ENCODE measurements at places on chromosomes 1 and 21.

GRCh38 chr1:65896721-65897120 lies 104.0 kb downstream of the PDE4B start:
- no peaks in the 10 kb centered on the region for H3K4me1 ChIP-seq
- H3K27me3 ChIP-seq, result no peaks in the 10 kb centered on the region
- H3K36me3 ChIP-seq, result no peaks in the 10 kb centered on the region
- no peak for DNase-seq
- no peak overlapping the region for H3K4me3 ChIP-seq

DNA sequence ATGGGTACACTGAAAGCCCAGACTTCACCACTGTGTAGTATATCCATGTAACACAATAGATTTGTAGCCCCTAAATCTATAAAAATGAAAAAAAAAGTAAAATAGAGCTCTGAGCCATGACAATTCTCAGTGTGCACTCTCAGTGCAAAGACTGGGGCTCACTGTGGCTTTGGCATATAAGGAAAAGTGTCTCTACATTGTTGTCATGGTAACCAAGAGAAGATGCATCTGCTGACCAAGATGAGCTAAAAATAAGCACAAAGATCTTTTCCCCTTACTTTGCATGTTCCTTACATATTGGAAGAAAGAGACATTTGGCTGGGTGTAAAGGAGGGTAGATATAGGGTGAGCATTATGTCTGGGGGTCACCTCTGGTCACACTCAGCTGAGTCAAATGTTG lies 12.0 kb downstream of the PGLYRP4 start:
- H3K36me3 ChIP-seq, result no peaks in the 10 kb centered on the region
- H3K27ac ChIP-seq, result no peak overlapping the region
- DNase-seq, result no peak
- no peaks in the 10 kb centered on the region for H3K4me1 ChIP-seq
- no peaks in the 10 kb centered on the region for H3K27me3 ChIP-seq

- no peak overlapping the region for H3K27ac ChIP-seq
- H3K27me3 ChIP-seq, result no peaks in the 10 kb centered on the region
- DNase-seq, result no peak
- peaks cover 3% of the 10 kb centered on the region for H3K4me1 ChIP-seq
Measured at GRCh38 chr1:62294261-62294660, 25.0 kb downstream of the KANK4 start.

DNA sequence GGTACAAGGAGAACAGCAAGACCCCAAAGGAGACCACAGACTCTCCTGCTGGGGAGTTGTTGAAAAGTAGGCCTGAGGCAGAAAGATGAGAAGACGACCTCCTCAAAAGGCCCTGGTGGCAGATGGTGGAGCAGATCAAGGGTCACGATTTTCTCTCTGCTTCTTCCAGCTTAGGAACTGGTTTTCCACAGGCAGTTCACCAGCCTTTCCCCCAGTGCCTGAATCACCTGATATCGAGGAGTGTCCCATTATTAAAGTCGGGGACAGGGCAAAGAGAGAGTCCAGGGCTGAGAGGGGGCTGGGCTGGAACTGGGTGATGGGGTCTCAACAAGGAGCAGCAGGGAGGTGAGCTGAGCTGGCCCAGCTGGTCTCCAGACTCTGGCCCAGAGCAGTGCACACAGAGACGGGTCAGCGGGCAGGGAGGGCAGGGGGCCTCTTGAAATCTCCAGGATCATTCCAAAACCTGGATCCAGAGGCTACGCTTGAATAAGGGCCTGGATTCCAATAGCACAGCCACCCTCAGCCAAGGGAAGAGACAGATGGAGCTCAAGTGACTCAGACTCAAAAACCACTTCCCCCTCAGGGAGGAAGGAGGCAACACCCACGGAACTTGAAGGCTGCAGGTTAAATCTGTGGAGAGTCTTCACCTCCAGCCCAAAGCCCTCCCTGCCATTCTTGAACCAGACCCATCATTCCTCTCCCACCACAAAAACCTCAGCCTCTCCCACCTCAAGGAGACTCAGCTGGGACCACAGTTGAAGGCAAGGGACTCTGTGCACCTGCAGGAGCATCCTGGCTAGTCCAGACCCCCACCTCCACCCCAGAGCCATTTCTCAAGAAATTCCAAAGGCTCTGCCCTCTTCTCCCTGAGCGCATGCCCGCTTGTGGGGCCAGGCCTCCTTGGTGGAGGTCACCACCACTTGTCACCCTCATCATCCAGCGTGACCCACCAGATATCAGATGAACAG lies at the start of gene S100A5:
Gene S100A5, minus strand, starts transcription at position 541 of the 968 bp plus-strand sequence. CDS start 743 bp downstream, outside the sequence.
- no peaks in the 10 kb centered on the region for H3K36me3 ChIP-seq
- H3K4me1 ChIP-seq, result peaks cover 50% of the 10 kb centered on the region
- H3K4me3 ChIP-seq, result no peak within 1 kb of the TSS
- peak within 1 kb of the TSS; percentile 80 for H3K27ac ChIP-seq
- no peaks in the 10 kb centered on the region for H3K27me3 ChIP-seq
- DNase-seq, result no peak

GRCh38 chr1:67664048-67664447 lies 21.0 kb upstream of the GADD45A start:
- H3K36me3 ChIP-seq, result no peaks in the 10 kb centered on the region
- H3K4me3 ChIP-seq, result no peak overlapping the region
- H3K27ac ChIP-seq, result no peak overlapping the region
- peaks cover 5% of the 10 kb centered on the region for H3K4me1 ChIP-seq

DNA sequence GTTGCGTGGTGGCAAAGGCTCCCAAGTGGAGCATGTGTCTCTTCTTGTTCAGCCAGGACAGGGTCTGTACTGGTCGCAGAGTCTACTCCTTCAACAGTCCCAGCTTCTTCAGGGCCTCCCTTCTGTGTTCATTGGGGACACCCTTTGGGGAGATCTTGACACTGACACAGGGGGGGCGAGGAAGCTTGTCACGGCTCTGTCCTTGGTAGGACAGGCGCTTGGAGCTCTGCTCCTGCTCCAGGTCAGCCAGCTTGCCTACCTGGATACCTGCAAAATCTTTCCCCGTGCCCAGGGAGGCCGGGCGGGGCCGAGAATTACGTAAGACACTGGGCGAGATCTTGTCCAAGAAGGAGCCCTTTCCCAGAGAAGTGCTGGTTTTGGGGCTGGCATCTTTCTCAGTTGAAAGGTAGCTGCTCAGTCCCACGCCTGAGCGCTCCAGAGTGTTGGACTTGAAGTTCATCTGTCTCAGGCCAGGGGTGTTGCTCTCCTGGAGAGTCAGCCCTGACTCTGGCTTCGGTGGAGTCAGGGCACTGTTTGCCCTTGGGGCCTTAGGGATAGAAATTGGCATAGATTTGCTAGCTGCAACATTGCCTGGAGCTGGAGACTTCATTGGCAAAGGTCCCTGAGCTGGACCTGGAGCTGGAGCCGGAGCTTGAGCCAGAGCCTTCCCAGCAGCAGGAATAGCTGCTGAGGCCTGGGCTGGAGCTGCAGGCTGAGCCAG lies 10.5 kb downstream of the C1orf116 start:
- no peak overlapping the region for H3K4me3 ChIP-seq
- no peaks in the 10 kb centered on the region for H3K36me3 ChIP-seq
- no peak for DNase-seq
- no peaks in the 10 kb centered on the region for H3K27me3 ChIP-seq
- peaks cover 38% of the 10 kb centered on the region for H3K4me1 ChIP-seq
- H3K27ac ChIP-seq, result no peak overlapping the region

DNA sequence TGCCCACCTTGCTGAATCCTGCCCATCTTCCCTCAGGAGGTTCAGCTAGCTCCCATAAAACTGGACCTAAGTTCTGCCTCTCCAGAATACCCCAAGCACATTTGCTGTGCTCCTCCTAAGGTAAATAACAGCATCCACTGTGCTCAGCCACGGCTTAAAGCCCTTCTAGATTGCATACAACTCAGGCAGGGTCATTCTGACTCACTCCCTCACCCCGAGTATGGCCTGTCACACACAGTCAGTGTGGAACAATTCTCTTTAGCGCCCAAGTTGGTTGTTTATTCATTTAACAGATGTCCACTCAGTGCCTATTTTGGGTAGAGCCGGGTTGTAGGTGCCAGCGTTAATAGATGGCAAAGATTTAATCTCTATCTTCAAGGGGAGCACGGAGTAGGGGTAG lies 147.5 kb upstream of the EDN2 start:
- no peak for DNase-seq
- no peaks in the 10 kb centered on the region for H3K36me3 ChIP-seq
- H3K27me3 ChIP-seq, result no peaks in the 10 kb centered on the region
- H3K4me1 ChIP-seq, result peaks cover 1% of the 10 kb centered on the region
- H3K27ac ChIP-seq, result no peak overlapping the region
- H3K4me3 ChIP-seq, result no peak overlapping the region

DNA sequence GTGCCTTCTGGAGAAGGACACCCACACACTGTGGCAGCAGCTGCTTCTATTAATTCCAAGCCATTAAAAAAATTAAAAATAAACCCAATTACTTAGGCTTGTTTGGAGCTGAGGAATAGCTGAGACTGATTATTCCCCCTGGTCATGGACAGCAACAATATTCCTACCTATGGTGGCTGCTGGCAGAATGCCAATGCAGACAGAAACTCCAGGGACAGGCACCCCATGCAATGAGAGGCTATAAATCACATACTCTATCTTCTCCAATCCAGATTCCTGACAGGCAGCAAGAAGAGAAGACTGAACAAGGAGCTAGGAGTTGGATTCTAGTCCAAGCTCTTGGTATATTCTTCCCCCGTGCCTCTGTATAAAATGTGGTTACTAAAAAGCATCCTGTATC lies 275.4 kb upstream of the BEND5 start:
- no peaks in the 10 kb centered on the region for H3K36me3 ChIP-seq
- H3K27me3 ChIP-seq, result no peaks in the 10 kb centered on the region
- H3K4me3 ChIP-seq, result no peak overlapping the region
- H3K4me1 ChIP-seq, result no peaks in the 10 kb centered on the region
- DNase-seq, result no peak
- H3K27ac ChIP-seq, result no peak overlapping the region

DNA sequence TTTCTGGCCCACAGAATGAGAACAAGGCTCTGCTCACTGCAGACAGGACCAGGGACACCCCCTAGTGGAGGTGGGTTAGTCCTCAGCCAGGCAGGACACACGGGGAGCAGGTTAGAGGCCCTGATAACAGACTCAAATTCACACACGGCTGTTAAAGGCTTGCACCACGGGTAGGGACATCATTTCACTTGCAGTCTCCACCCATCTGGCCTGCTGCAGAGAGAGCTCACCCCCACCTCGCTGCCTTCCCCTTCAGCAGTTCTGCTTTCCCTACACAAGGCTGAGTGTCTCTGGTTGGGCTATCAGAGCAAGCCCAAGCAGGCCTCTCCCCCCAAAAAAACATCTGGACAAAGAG lies 20.6 kb downstream of the MEF2D start:
- peak overlapping the region; percentile 34 for H3K27ac ChIP-seq
- DNase-seq, result no peak
- peaks cover 96% of the 10 kb centered on the region for H3K4me1 ChIP-seq
- no peaks in the 10 kb centered on the region for H3K27me3 ChIP-seq

DNA sequence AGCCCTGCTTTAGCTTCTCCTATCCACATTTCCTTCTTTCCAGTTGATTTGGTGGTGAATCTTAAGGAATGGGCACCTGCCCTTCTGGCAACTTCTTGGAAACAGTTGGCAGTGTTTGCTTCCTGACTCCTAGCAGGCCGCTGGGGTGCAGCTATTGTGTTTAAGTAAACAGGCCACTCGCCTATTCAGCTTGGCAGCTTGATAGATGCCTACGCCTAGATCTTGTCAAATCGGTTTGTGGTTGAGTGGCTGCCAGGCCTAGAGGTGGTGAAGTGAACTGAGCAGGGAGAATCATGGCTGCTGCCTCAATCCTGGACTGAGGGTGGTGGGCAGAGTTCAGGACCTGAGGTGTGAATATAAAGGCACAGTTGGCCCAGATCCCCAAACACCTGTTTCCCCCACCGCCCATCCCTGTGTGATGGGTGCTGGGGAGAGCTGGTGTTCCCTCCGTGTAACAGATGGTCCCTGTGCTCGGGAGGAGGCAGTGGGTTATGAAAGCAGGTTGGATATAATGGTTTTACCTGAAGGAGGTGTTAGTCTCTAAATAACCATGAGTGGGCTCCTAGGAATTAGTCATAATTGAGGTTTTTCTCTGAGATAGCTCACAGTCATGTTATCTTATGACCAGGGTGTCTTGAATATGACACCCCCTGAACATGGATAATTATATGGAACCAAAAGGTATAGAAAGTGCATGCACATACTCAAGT lies 940 bp upstream of the PLA2G2C start:
- no peak for DNase-seq
- no peaks in the 10 kb centered on the region for H3K4me1 ChIP-seq
- no peak overlapping the region for H3K4me3 ChIP-seq
- no peaks in the 10 kb centered on the region for H3K27me3 ChIP-seq

DNA sequence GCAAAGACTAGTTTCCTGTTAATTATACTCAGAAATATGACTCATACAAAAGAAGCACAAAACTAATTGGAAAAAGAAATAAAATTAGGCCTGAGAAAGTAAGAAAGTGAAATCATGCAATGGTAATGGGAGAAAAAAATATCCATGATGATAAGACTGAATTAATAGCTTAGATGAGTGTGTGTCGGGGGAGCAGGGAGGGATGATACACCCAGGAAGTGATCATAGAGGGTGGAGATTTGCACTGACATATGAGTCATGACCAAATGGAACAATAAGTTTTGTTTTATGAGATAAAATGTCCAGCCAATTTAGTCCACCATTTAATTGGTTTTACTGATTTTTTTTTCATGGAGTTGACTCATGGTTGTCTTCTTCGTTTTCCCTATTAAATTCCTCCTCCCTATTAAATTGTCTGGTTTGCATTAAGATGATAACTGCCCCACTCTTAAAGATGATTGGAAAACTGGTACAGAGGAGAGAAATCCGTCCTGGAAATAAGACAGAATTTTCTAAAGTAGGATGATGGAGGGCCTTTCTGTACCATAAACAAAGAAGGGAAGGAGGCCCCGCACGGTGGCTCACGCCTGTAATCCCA lies 111.7 kb upstream of the KCNJ6 start:
- no peaks in the 10 kb centered on the region for H3K36me3 ChIP-seq
- no peaks in the 10 kb centered on the region for H3K4me1 ChIP-seq
- no peak overlapping the region for H3K4me3 ChIP-seq
- no peak overlapping the region for H3K27ac ChIP-seq
- DNase-seq, result no peak

DNA sequence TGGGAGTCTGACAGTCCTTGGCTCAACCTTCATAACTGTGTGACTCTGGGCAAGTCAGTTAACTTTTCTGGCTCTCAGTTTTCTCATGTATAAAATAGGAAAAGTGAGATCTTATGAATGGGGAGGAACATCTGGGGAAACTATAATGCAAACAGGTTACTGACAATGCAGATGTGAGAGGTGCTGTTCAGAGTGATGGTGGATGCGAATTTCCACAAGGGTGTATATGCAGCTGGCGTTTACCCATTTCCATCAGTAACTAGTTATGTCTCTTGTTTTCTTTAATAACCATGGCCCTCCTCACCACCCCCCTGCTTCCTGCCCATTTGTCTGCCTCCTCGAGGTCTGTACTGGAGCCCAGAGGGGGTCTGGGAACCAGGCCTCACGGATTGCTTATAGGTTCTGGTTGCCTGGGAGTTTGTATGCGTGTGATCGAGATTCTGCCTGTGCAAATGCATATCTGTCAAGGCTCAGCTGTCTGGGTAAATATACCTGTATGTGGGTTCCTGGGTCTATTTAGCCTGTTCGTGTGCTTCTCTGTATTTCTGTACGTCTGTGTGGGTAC lies 44.4 kb downstream of the AHDC1 start:
- no peak overlapping the region for H3K27ac ChIP-seq
- H3K4me3 ChIP-seq, result no peak overlapping the region
- DNase-seq, result no peak
- H3K36me3 ChIP-seq, result peaks cover 12% of the 10 kb centered on the region
- peaks cover 94% of the 10 kb centered on the region for H3K4me1 ChIP-seq
